ENCODE measurements at places on chromosomes 16 and 17.

DNA sequence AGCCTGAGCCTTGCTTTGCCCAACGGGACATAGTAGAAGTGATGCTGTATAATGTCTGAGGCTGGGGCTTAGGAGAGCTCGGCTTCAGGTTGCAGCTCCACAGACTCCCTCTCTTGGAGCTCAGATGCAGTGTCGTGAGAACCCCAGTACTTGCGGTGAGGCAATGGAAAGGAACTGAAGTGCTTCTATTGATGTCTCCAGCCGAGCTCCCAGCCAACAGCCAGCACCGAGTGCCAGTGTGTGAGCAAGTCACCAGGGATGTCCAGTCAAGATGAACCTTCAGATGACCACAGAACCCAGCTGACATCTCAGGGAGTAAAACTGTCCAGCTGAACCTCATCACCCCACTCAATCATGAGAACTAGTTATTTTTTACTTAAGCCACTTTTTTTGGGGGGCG, 268.1 kb downstream of the IRF8 start:
- no peak for DNase-seq

- no peak for DNase-seq
Measured at GRCh38 chr16:50602531-50603205, 54.5 kb downstream of the NKD1 start.

DNA sequence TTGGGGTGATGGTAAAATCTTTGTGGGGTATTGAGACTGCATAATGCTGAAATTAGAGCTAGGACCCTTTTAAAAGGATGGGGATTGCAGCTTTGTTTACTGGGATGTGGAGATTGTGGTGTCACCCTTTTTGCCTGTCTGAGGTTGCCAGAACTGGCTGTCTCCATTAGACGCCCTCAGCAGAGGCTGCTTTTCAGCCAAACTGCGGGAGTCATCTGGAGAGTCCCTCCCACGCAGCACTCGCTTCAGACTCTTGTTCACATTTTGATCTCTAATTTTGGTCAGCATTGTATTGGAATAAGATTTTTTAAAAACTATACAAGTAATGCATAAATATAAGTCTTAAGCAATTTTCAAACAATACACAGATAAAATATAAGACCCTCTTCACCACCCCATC, 27.9 kb upstream of the JPT2 start:
- no peak for DNase-seq

DNA sequence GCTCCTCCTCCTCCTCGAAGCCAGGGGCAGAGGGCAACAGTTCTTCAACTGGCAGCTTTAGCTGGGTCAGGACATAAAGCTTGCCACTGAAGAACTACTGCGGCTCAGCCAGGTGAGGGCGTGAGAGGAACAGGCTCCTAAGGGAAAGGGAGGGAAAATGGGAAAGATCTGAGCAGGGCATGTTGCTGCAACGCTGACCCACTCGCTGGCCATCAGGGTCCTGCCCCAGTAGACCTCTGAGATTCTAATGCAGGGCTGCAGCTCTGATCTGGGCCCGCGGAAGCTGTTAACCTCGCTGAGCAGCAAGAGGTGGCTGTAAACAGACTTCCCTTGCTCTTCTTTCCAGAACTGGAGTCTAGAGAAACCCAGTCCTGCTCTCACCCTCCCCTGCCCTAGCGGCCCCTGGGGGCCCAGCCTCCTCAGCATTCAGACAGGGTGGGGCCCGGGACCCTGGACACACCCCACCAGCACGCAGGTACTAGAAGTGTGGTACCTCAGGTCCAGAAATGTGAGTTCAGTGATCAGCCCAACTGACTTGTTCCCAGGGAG, 3.8 kb upstream of the TLCD2 start:
- DNase-seq, result no peak

DNA sequence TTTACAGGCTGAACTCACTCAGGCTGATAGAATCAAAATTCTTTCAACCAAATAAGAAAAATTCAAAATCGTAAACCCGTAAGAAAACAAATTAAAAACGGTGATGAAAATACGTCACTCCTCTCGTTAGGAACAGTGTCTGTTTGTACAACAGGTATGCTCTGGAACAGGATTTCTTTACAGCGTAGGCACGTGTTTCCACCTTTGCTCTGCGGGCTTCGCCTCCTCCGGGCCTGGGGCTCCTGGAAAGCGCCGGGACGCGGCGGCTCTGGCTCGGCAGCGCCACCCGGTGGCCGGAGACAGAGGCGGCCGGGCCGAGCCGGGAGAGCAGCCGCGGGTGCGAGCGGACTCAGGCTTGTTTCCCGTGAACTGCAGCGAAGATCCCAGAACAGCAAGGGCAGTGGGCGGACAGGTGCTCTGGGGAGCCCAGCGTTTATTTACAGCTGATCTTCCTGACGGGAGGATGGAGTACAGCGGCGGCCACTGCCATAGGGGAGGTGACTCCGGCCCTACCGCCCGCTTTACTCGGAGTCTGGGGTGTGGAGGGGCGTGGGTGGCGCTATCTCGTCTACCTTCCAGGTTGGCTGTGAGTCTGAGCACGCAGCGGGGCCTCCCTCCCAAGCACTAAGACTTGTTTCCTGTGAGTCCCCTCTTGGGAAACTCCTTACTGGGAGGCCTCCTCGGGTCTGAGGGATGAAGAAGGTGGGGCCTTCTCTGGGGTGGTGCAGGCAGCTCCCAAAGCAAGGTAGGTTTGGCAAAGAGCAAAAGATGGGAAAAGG, 40.5 kb upstream of the ATP2A3 start:
- DNase-seq, result no peak

DNA sequence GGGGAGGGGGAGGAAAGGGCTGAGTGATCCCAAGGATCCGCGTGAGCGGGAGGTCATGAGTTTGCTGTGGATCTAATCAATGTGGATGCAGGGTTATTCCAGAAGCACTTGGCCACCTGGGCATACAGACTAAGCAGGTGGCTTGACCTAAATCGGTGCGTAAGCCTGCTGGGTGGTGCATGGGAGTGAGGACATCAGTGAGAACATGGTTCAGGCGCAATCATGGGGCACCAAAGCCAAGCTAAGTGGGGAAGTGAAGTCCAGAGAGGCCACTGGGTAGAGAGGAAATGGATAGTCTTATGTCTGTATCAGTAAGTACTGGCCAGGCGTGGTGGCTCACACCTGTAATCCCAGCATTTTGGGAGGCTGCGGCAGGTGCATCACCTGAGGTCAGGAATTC, 18.9 kb upstream of the MFSD6L start:
- DNase-seq, result no peak

DNA sequence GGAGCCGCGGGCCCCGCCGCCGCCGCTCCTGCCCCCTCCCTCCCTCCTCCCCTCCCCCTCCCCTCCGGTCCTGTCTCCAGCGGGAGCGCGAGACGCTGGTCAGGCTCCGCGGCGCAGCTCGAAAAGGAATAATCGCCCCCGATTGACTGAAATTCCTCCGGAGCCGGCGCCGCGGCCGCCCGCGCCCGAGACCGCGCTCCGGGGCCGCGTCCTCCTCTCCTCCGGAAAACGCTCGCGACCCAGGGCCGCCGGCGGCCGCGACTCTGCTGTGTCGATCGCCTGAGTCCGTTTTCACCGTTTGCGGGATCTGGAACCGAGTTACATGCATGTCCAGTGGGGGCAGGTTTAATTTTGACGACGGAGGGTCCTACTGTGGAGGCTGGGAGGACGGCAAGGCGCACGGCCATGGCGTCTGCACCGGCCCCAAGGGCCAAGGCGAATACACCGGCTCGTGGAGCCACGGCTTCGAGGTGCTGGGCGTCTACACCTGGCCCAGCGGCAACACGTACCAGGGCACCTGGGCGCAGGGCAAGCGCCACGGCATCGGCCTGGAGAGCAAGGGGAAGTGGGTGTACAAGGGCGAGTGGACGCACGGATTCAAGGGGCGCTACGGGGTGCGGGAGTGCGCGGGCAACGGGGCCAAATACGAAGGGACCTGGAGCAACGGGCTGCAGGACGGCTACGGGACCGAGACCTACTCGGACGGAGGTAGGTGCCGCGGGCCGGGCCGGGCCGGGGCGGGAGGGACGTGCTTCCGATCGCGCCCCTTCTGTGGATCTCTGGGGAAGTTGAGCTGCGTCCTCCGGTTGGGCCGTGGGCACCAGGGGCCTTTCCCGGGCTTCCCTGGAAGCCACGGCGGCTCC, 744 bp downstream of the JPH3 start:
- DNase-seq, result no peak

DNA sequence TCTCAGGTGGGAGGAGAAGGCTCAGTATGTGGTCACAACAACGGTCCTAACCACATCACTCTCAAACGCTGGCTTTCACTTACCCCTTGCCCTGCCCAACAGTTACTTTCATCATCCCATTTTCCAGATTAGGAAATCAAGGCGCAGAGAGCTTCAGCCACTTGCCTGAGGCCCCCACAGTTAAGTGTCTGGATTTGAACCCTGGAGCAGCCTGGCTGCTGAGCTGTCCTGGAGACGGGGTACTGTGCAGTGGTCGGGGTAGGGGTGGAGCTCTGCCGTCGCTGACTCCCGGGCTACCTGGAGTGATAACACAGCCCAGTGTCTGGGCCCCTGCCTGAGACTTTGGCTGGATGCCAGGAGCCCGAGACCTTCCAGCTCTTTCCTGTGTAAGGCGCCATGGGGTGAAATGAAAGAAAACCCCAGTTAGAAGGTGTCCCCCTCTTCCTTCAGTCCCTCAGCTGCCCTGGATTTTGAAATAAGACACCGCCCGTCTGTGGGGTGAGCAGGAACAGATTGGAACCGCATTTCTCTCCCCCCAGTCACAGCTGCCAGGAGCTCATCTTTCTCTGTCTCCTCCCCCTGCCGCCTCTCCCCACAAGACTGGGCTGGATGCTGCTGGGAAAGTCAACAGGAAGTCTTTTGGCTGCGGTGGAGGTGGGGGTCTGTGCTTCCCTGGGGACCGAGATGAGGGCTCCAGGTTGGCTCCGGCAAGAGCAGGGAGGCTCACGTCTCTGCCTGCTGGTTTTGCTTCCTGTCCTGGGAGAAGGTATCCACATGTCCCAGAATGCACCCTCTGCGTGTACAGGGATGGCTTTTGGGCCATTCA, 280.2 kb downstream of the SEC14L1 start:
- no peak for DNase-seq

DNA sequence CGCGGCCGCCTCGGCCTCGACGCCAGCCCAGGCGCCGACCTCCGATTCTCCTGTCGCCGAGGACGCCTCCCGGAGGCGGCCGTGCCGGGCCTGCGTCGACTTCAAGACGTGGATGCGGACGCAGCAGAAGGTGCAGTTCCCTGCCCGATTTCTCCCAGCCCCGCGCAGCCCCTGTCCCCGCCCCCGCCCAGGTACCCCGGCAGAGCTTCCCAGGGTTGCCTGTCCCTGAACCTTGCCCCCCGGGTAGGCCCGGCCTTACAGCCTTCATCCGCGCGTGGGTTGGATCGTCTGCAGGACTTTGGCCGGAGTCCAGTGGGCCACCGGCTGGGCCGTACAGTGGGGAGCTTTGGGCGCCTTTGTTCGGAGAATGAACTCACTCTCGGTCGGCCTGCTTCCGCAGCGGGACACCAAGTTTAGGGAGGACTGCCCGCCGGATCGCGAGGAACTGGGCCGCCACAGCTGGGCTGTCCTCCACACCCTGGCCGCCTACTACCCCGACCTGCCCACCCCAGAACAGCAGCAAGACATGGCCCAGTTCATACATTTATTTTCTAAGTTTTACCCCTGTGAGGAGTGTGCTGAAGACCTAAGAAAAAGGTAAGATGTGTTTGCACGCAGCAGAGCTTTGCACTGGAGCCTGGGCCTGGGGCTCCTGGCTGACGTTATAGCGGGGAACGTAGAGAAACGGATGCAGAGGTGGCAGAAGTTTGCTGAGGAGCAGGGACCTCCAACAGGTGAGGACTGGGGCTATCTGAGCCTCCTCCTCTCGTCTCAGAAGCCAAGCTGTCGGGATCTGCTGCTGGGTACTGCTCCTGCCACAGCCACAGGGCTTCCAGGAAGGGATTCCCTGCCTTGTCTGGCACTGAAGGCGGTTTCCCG, 593 bp downstream of the GFER start:
- no peak for DNase-seq

DNA sequence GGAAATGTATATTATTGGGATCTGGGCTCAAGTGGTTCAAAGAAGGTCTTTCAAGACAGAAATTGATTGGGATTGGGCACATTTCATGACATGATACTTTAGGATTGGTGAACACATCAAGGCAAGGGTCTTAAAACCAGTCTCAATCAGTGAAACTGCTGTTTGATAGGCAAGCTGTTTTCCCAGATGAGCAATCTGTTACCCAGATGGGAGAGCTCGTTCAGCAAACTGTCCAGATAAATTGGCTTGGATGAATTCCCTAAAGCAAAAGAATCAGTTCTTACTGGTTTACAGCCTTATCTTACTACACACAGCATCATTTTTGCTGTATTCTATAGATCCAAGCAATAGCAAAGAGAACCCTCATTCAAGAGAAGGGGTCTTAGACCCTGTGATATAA, 31.0 kb upstream of the CNEP1R1 start:
- DNase-seq, result no peak

DNA sequence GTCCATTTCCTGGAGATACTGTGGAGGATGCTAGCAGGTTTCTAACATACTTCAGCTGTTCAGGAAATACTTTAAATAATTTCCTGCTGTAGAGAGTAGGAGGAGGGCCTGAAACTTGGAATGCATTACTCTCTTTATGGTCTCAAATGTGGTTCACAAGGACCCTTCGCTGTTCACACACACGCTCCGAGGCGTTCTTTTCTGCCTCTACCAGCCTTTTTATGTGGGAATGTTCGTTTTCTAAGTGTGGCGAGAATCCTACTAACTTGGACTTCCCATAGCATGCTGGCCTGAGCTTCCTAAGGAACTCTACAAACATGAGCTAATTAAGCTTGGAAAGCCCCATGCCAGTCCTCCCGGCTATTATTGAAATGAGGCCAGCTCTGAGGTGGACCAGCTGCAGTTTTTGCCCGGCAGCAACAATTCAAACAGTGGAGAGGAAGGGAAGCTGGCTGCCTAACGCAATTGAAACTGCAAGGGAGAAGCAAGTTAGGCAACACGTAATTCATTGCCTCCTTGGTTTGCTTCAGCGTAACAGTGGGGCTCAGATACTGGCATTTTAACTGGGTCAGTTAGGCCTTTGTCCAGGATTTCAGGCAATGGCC, 18.9 kb downstream of the KPNA2 start:
- DNase-seq, result no peak

DNA sequence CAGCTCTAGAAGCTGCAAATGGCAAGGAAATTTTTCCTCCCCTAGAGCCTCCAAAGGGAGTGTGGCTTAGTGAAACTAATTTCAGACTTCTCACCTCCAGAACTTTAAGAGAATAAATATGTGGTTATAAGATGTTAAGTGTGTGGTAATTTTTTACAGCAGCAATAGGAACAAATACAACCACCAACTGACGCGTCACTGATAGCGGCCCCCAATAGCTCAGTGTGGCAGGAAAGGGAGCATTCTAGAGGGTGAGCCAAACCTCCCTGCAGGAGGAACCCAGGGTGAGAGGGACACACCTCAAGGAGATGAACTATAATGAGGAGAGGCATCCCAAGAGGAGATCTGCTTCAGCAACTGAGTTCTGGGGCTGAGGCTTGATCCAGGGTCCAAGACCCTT, 4.0 kb downstream of the CCL4 start:
- DNase-seq, result no peak

GRCh38 chr17:62631086-62631935, 3.8 kb downstream of the MRC2 start:
- no peak for DNase-seq

GRCh38 chr17:20280851-20281250, 186.5 kb downstream of the LGALS9B start:
- no peak for DNase-seq

- no peak for DNase-seq
Measured at GRCh38 chr16:30028438-30029076, 2.5 kb downstream of the TLCD3B start.

GRCh38 chr17:58641887-58642311, 49.9 kb downstream of the TEX14 start:
- DNase-seq, result no peak

GRCh38 chr17:7224661-7225111, 4.9 kb downstream of the ACADVL start:
- no peak for DNase-seq

- DNase-seq, result no peak
Measured at GRCh38 chr17:64425191-64425590, 23.7 kb upstream of the MILR1 start.

Data from stimulated activated CD4-positive, alpha-beta T cell treated with anti-CD3 and anti-CD28 coated beads, Interleukin-1b, Interleukin-23, amount 100 ng/mL, for 1 hour (primary cell).